Adrenal gland (tissue), 19 donors: ENCODE measurements at places on chromosomes 2 and 18. TPM values are rescaled to one million over a fixed set of nuclear protein-coding genes. Genes with fewer than 3 reads are reported as not detected.

GRCh38 chr2:11144077-11144737 is 11.1 kb upstream of the SLC66A3 start:
- no peak for DNase-seq

GRCh38 chr2:128410758-128411215 is 92.1 kb upstream of the HS6ST1 start:
- DNase-seq, result no peak

RNF149 gene
- polyA plus RNA-seq, result 39.5 TPM

DNA sequence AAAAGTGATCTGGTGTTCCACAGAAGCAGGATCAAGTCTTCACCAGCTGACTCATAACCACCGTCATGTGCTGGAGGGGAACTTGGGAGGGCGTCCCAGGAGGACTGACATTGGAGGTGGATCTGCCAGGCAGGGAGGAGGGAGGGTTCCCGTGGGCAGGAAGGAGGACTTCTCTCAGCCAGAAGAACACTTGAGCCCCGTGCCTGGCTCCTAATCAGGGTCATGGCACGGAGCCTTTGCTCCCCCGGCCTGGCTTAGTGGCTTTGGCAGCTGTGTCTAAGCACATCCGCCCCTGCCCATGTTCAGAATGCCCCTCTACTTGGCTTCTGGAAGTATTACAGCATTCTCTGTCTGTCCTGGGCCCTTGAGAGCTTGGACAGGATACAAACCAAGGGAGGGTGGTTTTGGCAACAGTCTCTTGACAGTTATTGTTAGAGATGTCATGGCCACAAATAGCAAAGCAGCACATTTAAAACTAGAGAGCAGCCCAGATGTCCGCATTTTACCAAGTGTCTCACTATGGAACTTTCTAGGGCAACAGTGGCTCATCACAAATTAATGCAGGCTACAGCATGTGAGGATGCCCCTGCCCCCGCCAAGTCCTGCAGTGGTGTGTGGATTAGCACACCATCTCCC is 11.5 kb downstream of the PPP1R7 start:
- peak; percentile 90 for DNase-seq

DNA sequence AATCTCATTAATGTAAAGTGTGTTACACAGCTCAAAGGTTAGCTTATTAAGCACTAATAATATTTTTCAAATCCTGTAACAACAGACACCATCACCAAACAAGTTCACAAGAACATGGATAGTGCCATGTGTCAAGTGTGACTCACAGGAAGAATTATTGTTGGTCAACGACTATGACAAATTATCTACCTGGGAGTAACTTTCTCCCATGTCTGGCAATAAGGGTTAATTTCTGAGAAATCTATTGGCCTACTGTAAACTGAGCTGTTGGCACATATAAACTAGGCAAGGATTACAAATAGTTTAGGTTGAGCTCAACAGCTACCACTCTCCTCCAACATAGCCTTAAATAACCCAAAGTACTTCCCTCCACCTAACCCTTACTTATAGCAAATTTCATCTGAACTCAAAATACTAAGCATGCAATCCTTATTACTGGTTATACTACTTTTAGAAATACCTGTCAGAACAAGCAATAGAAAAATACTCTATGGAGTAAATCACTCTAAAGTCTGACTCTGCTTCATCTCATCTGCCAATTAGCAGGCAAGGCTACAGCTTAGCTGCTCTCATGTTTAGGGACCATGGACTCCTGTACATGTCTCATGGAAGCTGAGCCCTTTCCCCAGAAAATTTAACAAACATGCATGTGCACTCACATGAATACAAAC is 223.0 kb downstream of the NBAS start:
- DNase-seq, result no peak

- peak; percentile 50 for DNase-seq
Measured at GRCh38 chr2:6921321-6921922, 4.2 kb downstream of the RNF144A start.

DNA sequence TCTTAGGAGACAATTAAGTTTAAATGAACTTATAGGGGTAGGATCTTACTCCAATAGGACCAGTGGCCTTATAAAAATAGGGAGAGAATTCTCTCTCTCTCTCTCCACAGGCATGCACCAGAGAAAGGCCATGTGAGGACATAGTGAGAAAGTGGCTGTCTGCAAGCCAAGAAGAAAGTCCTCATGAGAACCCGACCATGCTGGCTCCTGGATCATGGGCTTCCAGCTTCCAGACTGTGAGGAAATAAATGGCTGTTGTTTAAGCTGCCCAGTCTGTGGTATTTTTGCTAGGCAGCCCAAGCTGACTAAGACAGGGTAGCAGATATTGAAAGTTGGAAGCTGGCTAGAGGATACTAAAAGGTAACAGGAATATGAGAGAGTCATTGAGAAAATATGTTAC is 454.0 kb downstream of the NBAS start:
- no peak for DNase-seq

DNA sequence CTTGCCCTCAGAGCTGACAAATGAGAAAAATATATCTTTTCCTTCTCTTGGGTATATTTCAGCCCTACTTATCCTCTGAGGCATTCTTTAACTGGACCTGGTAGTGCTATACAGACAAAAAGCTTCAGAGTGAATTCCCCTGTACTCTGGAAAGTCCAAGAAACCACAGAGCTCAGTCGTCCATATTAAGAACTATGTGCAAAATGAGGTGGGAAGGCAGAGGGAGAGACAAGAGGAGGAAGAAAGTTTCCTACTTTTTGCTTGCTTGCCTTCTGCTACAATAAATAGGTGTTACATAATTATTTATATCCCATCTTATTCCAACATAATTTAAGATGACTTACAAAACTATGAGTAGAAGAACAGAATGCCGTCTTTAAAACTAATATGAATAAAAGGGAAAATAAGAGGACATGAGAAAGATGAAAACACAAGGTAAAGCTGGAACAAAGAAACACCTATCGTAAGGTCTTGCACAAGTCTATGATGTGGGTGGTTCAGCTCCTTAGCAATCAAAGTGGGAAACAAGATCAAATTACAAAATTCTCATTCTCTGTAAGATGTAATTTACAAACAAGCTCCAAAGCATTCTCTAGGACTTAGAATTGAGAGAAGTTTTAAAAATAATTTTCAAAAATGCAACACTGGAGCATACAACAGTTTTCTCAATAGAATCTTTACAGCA is 97.9 kb downstream of the BAZ2B start:
- DNase-seq, result no peak

- DNase-seq, result no peak
Measured at GRCh38 chr2:235928751-235929370, 239.3 kb downstream of the GBX2 start.

SETBP1 gene
- polyA plus RNA-seq, result 2.8 TPM

GRCh38 chr2:1503471-1504310 is 90.4 kb downstream of the TPO start:
- no peak for DNase-seq

GRCh38 chr2:128306081-128306930 is 12.4 kb downstream of the HS6ST1 start:
- peak; percentile 22 for DNase-seq

GRCh38 chr18:65423776-65424175 is 327.0 kb upstream of the CDH7 start:
- DNase-seq, result no peak

POTEI gene
- not detected for polyA plus RNA-seq

GRCh38 chr2:26442707-26443106 is 35.2 kb downstream of the OTOF start:
- no peak for DNase-seq

RAMP1 gene
- 40.4 TPM for polyA plus RNA-seq

DNA sequence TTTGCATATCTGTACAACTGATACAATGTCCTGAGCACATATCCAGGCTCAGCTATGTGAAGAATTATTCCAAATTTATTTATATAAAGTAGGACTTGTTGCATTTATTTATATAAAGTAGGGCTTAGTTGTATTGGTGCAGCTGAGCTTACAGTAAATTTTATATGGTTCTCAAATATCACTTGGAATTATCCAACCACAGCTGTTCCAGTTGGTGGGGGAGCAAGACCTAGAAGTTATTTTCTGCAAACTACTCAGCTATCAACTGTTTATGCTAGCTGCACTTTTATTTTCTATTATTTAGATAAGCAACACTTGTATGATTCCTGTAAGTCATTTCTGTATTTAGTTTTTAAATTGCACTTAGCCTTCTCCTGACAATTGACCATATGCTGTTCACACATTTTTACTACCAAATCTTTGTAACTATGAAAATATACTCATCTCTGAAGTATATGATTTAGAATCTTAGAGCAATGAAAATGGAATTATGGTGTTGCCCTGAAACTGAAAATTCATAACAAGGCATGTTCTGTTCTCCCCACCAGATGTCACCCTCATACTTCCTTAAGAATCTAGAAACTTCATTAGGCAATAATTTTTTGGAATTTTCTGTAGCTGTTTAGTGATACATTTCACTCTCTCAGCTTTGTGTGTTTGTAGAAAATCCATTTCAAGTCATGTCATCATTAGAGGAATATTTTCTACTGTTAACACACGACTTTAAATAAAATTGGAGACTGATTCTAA is 157.0 kb upstream of the CBLN2 start:
- DNase-seq, result no peak

GRCh38 chr18:2180586-2180985 is 390.7 kb downstream of the METTL4 start:
- no peak for DNase-seq

DNA sequence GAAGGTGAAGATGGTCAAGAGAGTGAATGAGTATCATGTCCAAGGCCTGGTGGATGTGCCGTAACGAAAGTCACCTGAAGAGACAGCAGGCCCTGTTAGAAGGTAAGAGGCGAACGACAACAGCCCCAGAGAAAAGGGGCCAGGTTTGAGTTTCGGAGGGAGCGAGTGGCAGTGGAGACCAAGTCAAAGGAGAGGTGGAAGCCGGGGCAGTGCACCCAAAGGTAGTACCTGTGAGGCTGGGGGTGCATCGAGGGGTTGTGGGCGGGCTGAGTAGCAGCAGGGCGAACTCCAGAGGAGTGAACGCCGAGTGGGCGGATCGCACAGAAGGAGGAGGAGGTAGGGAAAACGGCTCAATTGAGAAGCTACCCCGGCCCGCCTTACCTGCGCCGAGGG is 358 bp downstream of the USP37 start:
- no peak for DNase-seq

NT5C1B gene
- polyA plus RNA-seq, result not detected

DNA sequence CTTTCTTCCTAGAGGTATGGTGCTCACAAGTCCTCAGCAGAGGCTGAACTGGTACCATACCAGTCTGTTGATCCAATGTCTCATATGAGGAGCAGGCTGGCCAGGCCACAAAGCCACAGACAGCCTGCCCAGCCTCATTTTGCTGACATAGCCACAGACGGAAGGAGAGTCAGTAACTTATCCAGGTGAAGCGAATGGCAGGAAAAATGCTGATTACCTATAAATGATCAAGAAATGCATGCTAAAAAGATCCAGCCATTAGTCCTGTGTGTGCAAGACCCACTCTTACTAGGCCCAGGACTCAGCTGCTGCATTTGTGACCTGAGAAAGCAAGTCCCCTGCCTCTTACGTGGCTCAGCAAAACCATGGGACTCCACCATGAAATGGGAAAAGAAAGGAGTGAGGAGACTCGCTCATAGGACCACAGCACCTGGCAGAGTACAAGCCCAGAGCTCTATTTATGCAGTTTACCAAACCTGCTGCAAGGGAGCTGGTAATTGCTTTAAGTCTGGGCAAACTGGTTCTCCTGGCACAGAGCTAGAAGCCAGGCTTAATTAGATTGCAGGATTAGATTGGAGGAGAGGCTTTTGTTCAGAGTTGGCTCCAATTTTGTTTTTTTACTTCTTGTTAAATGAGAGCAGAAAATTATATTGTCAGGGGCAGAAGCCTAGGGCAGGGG is 19.0 kb downstream of the RHOB start:
- peak; percentile 64 for DNase-seq

GRCh38 chr2:230254152-230254881 is 28.8 kb downstream of the SP140 start:
- no peak for DNase-seq

LYPD6B gene
- polyA plus RNA-seq, result 0.15 TPM

TMEM163 gene
- 21.6 TPM for polyA plus RNA-seq

DNA sequence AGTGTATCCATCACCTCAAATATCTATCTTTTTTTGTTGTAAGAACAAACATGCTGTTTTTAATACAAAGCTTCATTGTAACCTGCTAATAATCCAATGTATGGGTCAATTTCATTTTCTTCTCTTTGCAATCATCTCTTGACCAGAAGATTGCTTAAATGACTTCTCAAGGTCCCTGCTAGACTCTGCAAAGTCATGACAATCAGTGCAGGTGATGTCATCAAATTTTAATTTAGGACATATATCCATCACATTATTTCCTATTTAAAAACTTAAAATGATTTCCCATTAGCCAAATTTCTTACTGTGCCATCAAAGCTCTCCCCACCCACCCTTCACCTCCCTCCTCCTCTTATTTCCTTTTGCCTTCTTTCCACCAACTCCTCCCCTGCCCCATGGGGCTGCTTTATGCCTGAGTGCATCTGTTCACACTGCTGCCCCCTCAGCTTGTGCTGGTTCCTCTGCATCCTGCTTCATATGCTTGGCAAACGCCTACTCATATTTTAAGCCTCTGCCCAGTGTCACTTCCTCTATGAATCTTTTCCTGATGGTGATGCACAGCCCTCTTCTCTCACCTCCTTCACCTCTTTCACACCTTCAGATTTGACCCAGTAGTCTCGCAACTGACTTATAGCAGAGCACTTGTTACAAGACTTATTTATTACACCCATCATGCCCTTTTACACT is 20.3 kb downstream of the PLEK start:
- DNase-seq, result no peak

GRCh38 chr2:236748801-236749200 is 179.2 kb downstream of the ACKR3 start:
- DNase-seq, result no peak

PDE11A gene
- 0.80 TPM for polyA plus RNA-seq

DNA sequence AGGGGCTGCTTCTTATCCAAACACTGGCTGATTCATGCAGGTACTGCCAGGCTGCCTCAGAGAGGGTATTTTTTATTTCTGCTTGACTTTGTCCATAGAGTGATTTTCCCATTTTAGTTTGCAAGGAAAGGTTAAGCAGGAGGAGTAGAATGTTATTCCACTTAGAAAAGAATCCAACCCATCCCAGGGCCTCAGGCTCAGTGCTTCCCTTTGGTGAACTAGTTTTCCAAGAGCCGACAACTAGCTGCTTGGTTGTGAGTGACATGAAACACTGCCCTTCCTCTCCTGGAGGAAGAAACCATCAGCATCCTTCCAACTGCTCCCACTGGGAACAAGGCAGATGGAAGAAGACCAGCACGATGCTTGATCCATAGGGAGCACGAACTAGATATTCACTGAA is 58.5 kb downstream of the BCL2 start:
- no peak for DNase-seq

GRCh38 chr18:12328179-12328823 is 20.3 kb downstream of the TUBB6 start:
- no peak for DNase-seq

SPDYA gene
- polyA plus RNA-seq, result 0.13 TPM

GRCh38 chr2:97707362-97708047 is 5.9 kb upstream of the ZAP70 start:
- DNase-seq, result no peak

PLEK gene
- 12.2 TPM for polyA plus RNA-seq
